ENCODE measurements at places on chromosomes 12 and 14.

- no peak for DNase-seq
Observed at GRCh38 chr14:30681752-30682355, 59.7 kb downstream of the SCFD1 start.

GRCh38 chr14:21267431-21267845 is 1.8 kb downstream of the HNRNPC start:
- no peak for DNase-seq

DNA sequence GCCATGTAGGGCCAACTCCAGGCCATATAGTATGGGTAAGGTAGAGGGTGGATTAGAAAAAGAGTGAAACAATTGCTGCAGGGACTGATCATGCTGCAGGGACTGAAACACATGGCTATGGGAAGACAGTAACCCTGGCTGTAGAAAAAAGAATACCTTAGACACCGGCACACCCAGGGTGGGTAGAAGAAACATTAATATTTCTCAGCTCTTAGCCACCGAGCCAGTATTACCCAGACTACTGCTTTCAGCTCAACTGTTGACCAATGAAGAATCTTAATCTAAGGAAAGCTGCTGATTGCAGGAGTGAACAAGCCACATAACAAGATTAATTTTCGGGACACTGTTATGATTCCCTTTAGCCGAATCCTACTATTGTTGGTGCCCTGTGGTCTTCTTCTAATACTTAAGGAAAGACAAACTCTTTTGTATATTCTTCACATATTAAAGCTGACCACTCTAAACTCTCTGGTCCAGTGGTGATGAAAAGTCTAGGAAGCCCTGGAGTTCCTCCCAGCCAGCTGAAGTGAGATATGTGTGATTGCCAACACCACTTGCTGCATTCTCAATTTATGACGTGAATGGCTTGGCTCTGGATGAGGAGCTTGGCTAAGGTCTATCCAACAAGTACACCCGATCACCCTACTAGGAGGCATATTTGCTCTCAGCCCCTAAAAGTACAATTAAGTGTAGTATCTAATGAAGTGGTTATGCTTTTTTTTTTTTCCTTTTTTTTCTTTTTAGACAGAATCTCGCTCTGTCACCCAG is 69.2 kb downstream of the NOVA1 start:
- DNase-seq = no peak

DNA sequence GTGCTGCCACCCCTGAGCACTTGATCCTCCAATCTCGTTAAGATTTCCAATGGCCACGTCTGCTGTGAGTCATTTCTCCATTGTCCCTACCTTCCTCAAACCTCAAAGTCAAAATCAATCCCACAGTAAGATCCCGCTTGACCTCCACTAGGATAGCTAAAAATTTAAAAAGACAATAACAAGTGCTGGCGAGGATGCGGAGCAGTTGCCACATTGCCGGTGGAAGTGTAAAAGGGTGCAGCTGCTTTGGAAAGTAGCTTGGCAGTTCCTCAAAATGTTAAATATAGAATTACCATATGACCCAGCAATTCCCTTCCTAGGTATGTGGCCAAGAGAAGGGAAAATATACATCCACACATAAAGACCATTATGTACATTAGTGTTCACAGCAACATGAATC is 9.5 kb upstream of the BCL7A start:
- no peak for DNase-seq

DNA sequence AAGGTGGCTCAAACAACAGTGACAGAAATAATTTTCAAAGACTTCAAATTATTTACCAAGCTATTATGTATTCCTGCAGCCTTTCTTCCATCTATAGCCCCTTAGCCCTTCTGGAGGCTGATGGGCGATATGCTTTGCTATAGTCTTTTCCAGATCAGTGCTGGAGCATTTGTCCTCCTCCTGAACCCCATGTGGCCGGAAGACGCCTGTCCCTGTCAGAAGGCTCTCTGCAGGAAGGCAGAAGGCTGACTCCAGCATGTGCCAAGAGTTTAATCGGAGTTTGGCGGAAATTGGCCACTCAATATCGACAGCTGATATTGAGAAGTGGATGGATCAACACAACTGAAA is 49.3 kb upstream of the MAX start:
- DNase-seq = no peak

- peak; percentile 30 for DNase-seq
Observed at GRCh38 chr12:123076604-123077297, 74.1 kb downstream of the PITPNM2 start.

- DNase-seq = no peak
Observed at GRCh38 chr12:27143256-27144069, 61.1 kb upstream of the C12orf71 start.

GRCh38 chr14:99773521-99774497 is 19.4 kb upstream of the EML1 start:
- no peak for DNase-seq

DNA sequence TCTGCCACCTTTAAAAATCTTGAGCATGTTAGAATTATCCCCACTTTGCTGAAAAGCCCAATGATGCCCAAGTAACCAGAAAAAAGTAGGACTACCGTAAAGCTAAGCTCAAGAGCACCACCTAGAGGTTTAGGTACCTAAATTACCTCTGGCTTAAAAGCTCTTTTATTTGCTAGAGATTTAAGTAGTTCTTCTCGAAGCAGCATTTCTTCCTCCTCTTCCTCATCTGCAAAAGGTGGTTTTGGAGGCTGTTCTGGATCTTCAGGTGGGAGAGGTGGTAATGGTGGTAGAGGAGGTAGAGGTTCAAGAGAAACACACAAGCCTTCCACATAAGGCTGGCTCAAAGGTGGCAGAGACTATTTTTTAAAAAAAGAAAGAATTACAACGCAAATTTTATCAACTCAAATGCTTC is 26.9 kb downstream of the ZFC3H1 start:
- no peak for DNase-seq
